ENCODE measurements at places on chromosomes 7 and 10.

- no peak for DNase-seq
Observed at GRCh38 chr7:101531726-101532357, 97.3 kb downstream of the MYL10 start.

- no peak for DNase-seq
Observed at GRCh38 chr10:74765465-74765975, 60.9 kb upstream of the KAT6B start.

GRCh38 chr7:91789086-91789485 lies 91.4 kb downstream of the MTERF1 start:
- no peak for DNase-seq

DNA sequence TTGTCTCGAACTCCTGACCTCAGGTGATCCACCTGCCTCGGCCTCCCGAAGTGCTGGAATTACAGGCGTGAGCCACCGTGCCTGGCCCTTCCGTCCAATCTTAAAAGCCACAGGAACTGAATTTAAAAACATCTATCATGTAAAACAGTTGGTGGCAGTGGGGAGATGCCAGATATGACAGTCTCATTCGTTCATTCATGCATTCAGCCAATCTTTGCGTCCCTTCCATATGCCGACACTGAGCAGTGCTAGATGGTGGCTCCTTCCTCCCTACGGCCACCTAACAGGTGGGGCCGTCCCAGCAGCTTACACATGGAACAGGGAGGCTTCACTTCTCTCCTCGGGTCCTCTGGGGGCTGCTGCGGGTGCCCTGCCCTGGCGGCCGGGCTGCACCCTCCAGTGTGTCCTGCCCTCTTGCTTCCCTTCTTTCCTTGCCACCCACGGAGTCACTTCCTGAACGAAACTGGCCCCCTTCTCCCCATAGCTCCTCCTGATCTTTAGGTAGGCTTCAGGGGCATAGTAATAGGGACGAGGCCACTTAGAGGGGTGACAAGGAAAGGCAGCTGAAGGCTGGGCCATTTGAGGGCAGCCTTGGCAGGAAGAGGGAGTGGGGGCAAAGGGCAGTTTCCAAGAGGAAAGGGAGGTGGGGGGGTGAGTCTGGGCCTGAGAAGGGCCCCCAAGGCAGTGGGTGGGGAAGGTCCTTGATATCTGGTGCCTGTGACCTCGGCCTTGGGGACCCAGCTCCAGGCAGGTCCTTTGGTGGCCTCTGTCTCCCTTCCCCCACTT lies 53.8 kb downstream of the PROSER2 start:
- no peak for DNase-seq

- DNase-seq: no peak
Observed at GRCh38 chr7:101620395-101620794, 8.7 kb downstream of the MYL10 start.

DNA sequence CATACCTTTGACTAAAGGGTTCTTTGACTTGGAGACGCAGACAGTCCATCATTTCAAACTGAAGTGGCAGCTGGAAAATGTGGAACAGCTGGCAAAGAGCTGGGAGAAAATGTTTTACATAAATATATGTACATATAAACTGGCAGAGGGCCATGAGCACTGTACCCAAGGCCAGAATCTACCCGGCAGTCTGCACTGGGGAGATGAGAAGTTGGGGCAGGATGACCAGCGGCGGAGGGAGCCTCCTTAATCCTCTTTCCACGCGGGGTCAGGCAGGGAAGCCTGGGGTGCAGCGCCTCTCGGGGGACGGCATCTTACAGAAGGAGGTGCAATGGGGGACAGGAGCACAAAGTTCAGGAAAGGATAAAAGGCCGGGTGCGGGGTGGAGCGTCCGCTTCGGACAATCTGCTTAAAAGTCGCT lies 1.3 kb downstream of the GLI3 start:
- no peak for DNase-seq

- no peak for DNase-seq
Observed at GRCh38 chr7:8434290-8435002, 1.0 kb downstream of the NXPH1 start.

DNA sequence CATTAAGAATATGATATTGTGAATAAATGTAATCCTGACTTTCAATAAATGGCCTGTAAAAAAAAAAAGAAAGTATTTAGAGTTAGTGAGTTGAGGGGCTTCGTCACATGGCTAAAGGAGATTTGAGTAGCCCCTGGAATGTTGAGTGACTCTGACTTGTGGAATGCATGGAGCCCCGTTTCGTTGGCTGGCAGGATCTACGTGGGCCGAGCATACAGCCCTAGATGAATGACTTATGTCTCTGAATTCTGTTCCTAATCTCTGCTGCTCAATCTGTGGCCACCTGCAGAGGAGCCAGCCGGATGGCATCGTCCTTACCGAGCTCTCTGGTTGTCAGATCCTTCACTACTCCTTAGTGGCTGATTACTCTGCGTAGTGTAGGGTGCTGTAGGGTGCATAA lies 155.7 kb downstream of the MGMT start:
- no peak for DNase-seq

DNA sequence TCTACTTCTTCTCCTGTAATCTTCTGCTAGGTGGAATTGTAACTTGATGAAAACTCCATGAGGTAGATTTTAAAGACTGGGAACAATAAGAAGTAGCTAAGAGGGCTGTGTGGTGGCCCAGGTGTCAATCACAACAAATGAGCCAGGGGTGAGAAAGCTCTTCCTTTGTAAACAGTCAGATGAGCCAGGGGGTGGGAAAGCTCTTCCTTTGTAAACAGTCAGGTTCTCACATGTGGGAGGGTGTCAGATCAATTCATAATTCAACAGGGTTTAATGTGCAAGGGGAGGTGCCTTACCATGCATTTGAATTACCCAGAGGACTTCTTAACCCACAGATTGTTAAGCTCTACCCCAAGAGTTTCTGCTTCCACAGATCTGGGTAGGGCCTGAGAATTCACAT lies 312.4 kb upstream of the AUTS2 start:
- no peak for DNase-seq

GRCh38 chr10:112585126-112585525 lies 138.1 kb downstream of the VTI1A start:
- DNase-seq: no peak

DNA sequence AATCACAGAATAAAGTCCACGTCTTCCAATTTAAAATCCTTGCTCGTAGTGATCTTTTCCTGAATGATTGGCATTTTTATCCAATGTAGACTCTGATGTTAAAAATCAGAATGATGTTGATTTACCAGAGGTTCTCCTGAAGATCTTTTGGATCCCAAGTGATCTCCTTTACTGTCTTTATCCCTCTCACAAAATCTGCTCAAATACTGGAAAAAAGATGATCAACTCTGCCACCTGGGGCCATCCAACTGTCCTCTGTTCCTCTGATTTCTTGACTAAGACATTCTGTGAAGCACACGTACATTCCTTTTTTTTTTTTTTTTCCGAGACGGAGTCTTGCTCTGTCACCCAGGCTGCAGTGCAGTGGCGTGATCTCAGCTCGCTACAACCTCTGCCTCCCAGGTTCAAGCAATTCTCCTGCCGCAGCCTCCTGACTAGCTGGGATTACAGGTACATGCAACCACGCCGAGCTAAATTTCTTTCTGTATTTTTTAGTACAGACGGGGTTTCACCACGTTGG lies 18.0 kb upstream of the ADRB1 start:
- no peak for DNase-seq

DNA sequence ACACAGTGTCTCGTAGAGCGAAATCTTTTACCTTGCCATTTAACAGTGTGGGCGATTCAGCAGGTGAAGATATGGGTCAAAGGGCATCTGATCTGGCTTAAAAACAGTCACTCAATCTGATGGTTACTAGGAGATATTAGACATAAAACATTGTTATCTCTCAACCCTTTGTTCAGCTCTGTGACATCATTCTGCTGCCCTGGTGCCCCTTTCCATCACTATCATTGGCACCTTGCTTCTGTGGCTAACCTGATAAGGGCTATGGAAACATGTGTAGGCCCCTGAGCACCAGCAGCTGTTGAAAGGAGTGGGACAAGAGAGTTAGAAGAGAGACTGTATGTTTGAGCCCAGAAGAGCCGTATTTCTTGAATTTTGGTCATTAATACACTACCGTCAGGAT lies 650.3 kb downstream of the PHTF2 start:
- DNase-seq: no peak

DNA sequence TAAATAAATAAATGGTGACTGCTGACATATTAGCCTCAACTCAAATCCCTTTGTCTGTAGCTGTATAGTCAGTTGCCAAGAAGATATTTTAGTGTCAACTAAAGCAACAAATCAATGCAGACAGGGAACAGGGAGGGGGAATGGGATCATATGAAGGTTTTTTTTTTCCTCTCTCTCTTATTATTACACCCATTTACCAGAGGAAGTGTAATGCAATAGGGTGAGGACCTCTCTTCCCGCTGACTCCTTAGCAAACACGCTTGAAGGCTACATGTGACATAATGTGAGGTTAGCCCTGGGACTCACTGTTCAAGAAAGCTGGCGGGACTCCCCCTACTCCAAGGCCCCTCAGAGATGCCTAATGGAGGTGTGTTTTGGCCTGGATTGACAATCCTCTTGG lies 88.2 kb downstream of the CHRM2 start:
- DNase-seq: no peak

DNA sequence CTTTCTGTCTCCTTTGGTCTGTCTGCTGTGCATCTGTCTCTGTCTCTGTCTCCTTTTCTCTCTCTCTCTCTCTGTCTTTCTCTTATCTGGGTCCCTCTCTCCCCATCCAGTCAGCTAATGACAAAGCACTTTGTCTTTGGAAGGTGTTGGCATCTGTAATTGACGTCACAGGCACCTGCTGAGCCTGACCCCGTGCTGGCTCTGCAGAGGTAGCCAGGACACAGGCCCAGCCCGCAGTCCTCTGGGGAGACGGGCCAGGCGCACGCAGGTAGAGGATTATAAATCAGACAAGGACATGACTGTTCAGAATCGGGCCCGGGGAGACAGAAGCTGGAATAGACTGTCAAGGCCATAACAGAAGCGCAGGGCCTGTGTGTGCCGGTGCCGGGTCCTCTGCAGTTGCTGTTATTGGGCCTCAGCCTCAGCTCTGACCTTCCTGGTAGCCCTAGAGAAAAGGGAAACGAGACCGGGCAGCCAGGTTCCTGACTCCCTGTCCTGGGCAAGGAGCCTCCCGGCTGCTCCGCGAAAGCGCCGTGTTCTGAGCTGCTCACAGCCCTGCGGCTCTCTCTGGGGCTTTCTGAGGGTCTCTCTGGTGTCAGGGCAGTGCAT lies 10.7 kb upstream of the PSMG3 start:
- DNase-seq: no peak

DNA sequence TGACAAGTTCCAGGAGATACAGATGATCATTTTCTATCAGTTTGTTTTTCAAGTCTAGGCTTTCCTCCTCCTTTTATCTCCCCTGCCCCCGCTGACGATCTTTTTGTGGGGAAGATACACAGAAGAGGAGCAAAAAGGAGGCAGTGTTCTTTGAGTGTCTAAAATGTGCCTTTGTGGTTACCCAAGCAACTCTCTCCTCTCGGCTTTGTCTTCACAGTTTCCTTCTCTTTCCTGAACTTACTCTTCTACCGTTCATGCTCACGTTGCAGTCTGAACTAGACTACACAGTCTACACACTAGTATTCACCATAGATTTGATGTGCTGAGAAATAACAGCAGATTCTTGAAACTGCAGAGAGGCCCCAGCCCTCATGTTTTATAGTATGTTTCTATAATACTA lies 23.6 kb downstream of the CEP41 start:
- no peak for DNase-seq

DNA sequence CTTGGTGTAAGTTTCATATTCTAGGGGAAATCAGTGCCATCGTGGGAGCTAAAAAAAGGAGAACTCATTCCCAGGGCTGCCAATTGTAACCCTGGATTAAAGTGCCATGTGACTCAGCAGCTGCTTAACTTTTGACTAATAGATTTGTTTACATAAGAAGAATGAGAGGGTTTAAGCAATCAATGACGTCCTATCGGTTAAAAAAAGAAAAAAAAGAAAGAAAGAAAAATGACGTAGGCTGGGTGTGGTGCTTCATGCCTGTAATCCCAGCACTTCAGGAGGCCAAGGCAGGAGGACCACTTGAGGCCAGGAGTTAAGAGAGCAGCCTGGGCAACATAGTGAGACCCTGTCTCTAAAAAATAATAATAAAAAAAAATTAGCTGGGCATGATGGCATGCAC lies 116.2 kb upstream of the AFAP1L2 start:
- no peak for DNase-seq

DNA sequence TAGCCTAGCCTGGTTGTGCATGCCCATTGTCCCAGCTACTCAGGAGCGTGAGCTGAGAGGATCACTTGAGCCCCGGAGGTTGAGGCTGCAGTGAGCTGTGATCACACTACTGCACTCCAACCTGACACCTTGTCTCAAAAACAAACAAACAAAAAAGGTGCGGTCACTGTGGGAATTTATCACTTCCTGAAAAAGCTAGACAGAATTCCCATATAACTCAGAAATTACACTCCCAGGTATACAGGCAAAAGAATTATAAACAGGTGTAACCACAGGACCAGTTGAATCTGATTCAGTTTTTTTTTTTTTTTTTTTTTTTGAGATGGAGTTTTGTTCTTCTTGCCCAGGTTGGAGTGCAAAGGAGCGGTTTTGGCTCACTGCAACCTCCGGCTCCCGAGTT lies 3.2 kb upstream of the OGDH start:
- no peak for DNase-seq

GRCh38 chr7:99409806-99410205 lies 1.0 kb downstream of the BUD31 start:
- no peak for DNase-seq

DNA sequence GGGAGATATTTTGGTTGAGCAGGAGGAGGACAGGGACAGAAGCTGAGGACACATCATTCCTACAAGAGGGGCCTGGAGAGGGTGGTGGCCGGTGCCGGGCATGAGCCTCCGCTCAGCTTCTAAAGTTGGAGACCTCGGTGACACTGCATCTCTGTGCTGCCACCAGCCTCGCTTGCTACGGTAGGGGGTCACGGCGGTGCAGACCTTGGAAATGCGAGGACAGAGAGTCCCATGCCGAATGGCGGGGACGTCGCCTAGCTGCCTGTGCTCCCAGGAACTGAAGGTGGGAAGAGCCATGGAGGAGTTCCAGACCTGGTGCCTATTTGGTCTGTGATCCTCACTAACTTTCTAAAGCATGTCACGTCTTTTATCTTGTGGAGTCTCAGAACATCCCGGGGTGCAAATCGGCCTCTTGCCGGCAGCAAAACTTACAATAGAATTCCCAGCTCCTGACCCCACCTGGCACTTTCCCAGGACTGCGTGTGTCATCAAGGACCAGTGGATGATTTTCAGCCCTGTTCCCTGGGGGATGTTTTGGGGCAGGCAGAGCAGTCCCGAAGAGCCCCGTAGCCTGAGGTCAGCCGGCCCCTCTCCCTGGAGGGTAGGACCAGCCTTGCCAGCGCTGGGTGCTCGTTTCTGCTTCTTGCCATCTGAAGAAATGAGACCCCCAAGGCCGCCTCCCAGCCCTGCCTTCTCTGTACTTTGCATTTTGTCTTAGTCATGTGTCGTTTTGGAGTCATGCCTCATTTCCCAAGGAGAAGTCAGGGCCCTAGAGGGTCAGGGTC lies 205.8 kb upstream of the SHH start:
- DNase-seq: no peak

DNA sequence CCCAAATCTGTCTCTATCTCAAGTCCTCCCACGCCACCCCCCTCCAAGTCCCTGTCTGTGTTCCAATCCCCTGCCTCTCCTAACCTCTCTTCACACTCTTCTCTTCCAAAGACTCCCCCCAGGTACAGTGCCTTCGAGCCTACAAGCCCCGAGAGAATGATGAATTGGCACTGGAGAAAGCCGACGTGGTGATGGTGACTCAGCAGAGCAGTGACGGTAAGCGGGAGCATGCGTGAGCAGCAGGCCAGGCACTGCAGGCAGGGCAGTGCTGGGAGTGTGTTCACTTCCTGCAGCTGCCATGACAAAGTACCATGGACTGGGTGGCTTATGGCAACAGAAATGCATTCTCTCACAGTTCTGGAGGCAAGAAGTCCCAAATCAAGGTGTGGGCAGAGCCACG lies 23.4 kb downstream of the ARHGEF5 start:
- DNase-seq: no peak
